Activated CD8-positive, alpha-beta memory T cell treated with anti-CD3 and anti-CD28 coated beads for 1 hour (primary cell): ENCODE measurements at places on chromosomes 3 and 15.
A peak's percentile ranks its signal among the peaks of the same experiment; 100 is the strongest.

DNA sequence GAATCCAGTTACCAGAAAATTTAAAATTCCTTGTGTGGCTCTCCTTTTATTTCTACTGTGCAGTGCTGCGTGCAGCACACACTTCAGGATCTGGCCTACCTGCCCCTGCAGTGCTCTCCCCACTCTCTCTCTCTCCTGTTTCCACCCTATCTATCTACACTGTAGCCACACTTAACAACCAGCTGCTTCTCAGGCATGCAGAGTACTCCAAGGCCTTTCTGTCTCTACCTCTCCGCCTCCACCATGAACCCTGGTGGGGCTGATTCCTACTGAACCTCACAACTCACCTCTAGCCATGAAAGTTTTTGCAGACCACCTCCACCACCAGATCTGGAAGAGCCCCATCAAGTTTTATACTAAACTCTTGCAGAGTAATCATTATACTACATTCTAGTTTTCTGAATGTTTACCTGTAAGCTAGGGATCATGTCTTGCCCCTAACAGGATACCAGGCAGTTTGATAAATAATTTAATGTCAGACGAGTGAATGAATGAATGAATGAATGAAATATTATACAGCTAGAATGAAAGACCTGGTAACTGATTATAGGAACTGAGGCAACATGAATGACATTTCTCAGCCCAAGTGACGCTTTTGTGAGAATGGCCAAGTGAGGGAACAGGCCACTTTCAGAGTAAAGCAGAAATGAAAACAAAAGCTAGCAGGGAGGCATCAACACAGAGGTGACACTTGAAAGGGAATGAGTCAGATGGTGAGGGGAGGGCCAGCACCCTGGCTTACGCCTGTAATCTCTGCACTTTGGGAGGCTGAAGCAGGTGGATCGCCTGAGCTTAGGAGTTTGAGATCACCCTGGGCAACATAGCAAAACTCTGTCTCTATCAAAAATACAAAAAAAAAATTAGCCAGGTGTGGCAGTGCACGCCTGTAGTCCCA, 363.5 kb downstream of the FOXP1 start:
- no peak for DNase-seq

GRCh38 chr3:142663865-142664264, 60.0 kb upstream of the TRPC1 start:
- no peak for DNase-seq

GRCh38 chr3:88988906-88989305, 118.5 kb upstream of the EPHA3 start:
- no peak for DNase-seq

- DNase-seq: no peak
These were observed 28.1 kb downstream of the RPSA start for GRCh38 chr3:39434574-39434973.

- peak; percentile 39 for DNase-seq
These were observed 13.1 kb downstream of the FBXL22 start for GRCh38 chr15:63610209-63610841.

GRCh38 chr15:99155961-99156443, 51.1 kb downstream of the SYNM start:
- DNase-seq: no peak

DNA sequence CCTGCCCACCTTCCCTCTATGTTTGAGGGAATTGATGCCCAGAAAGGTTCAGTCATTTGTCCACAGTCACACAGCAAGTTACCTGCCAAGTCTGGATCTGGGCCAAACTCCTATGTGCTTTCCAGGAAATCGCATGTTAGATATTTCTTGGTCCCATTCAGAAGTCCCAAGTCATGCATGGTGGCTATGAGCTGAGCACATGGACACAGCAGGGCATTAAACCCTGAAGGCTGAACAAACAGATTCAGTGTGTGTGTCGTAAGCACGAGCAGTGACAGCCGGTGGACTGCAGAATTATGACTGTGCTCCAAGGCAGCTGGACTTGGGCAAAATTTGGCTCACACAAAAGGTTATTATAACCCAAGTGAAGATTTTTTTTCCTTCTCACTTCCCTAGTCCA, 11.4 kb upstream of the SLC6A6 start:
- DNase-seq: no peak

GRCh38 chr3:5197022-5197421, 9.5 kb downstream of the EDEM1 start:
- DNase-seq: no peak

- DNase-seq: no peak
These were observed 62.4 kb downstream of the PBRM1 start for GRCh38 chr3:52623234-52623792.

DNA sequence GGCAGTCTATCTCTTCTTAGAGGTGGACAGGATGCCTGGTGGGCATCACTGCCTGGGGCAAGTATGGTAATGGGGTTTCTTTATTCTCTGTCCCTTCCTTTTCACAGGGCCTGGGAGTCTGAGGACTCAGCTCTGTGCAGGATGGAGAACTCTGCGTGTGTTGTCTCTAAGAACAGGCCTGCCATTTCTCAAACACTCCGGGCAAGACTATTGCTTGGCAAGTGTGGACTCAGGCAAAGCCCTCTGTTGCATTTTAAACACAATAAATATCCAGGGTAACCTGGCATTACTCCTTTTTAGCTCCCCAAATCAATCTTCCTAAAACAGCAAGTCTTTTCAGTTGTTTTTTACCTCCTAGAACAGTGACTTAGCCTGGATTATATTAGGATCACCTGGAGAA, 185.1 kb upstream of the ROPN1 start:
- no peak for DNase-seq

DNA sequence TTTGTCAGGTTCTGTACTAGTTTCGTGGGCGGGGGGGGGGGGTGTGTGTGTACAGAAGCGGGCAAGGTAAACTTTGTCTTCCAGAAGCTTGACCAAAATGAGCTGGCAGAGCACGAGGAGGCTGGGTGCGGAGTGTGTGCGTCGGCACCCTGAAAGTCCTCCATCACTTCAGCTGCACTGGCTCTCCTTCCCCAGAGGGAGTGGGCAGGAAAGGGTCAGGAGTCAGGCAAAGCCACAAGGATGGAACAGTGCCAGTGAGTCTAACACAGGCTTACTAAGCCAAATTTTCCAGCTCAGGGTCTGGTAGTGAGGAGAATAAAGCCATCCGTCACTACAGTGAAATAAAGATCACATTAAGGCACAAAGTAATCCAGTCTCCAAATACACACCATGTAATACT, 11.9 kb upstream of the SH3GL3 start:
- DNase-seq: no peak

DNA sequence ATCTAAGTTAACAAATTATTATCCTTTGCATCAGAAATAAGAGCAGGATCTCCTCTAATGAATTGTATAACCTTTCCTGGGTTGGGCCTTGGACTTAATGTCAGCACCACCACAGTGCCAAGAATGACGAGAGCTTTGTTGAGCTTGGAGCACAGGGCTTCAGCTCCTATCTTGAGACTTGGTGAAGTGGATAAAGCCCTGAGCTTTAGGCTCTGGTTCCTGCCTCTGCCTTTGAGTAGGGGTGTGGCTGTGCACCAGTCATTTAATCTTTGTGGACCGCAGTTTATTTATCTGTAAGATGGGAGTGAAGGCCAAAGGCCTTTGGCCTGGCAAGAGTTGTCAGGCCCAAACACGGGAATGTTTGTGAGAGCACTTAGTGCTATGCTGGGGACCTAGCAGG, 162.2 kb downstream of the VGLL4 start:
- DNase-seq: no peak

DNA sequence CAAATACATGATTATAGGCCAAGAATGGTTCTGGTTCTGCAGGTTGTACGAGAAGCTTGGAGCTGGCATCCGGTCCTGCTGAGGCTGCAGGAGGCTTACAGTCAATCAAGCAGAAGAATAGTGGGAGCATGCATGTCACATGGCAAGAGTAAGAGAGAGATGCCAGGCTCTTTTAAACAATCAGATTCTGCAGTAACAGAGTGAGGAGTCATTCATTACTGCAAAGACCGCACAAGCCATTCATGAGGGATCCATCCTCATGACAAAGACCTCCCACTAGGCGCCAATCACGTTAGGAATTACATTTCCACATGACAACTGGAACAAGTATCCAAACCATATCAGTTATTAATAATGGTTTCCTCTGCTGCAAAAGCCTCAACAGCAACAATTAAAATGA, 536.8 kb downstream of the CADM2 start:
- DNase-seq: no peak

- no peak for DNase-seq
These were observed 143.3 kb downstream of the SMAD6 start for GRCh38 chr15:66845266-66845785.

GRCh38 chr3:139105154-139105702, 60.5 kb upstream of the PRR23C start:
- no peak for DNase-seq

DNA sequence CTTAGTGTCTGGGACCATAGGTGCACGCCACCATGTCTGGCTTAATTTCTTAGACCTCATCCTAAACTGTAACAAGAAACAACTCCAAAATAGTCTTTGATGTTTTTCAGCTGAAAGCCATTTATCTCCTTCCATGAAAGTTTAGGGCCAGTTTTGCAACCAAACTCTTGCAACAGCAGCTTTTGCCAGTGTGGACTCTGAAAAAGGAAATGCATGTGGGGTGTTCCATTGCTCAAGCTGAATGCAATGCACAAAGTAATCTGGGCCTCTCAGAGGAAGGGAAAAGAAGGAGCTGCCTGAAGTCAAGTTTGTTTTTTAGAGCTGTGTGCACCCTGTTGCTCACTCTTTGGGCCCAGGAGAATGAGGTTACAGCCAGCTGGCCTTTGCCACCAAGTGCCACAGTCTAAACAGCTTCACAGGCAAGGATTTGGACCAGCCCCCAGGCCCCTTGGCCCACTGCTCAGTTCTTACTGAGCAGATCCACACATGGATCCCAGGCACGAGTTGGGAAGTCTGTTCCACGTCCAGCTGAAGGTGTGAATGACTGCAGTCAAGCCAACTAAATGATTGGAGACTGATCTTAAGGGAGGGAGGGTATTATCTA, 212.3 kb upstream of the LRRFIP2 start:
- DNase-seq: no peak

DNA sequence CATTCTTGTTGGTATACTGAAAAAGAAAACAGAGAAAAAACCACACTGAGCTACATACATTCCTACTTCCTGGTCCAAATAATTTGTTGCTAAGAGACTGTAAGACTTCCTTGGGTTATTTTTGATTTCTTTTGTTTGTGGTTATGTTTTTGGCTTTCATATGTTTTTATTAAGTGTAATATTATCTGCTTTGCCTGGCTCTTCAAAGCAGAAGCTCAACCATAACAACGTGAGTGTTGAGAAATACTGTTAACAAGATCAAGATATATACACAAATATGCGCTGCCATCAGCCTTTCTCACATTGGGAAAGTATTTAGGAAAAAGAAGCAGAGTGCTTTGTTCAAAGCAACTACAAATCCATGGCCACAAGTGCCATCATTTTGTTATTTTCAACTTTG, 556.2 kb upstream of the CBLB start:
- DNase-seq: no peak

DNA sequence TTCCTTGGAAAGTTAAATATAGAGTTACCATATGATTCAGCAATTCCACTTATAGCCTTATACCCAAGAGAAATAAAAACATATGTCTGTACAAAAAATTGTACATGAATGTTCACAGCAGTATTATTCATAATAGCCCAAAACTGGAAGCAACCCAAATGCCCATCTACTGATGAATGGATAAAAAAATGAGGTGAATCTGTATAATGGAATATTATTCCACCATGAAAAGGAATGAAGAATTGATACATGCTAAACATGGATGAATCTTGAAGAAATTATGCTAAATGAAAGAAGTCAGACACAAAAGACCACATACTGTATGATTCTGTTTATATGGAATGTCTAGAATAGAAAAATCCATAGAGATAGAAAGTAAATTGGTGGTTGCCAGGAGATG, 61.4 kb downstream of the TTC23 start:
- DNase-seq: no peak

DNA sequence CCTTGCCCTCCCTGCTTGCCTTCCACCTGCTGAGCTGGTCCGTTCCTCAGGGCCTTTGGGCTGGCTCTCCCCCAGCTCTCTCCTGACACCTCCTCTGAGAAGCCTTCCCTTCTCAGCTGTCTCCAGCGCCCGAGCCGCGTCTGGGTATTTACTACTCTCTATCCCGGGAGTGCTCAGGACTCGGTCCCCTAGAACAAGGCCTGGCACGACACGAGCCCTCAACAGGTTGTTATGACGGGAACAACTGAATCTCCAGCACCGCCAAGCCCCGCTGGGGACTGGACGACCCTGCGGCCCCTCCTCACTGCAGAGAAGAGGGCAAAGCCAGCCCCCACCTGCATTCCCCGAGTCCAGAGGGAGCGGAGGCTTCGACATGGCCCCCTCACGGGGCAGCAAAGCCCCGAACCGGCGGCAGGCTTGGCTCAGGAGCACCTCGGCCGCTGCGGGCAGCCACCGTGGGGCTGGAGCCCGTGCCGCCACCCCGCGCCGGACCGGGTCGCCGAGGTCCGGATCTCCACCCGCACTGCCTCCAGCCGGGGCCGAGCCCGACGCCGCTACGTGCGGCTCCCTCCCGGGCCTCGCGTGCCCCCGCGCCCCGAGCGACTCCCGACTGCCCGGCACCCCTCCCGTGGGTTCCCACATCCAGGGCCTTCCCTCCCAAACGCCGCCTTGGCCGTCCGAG, 792 bp downstream of the TPRA1 start:
- no peak for DNase-seq

- no peak for DNase-seq
These were observed 8.4 kb downstream of the ACOX2 start for GRCh38 chr3:58528629-58529028.

GRCh38 chr15:40084650-40085049, 24.0 kb downstream of the BMF start:
- DNase-seq: no peak

- no peak for DNase-seq
These were observed 133.4 kb downstream of the TPRA1 start for GRCh38 chr3:127457094-127457475.

- DNase-seq: no peak
These were observed 8.5 kb downstream of the MFN1 start for GRCh38 chr3:179355996-179356395.

DNA sequence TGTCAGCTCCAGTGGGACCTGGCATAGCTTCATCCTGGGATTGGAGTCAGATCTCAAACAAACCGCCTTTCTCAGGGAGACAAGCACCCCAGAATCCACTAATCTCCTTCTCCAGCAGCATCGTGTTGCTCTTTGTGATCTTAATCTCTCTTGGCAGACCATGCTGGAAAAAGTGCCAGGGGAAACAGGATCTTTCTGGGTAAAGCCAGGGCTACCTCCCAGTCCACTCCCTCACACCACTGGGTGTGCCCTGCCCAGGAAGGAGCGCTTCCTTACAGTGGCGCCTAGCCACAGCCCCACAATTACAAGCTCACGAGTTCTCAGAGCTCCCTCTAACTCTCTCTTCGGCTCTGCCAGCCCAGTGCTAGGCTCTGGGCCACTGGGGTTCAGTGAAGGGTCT, 32.2 kb downstream of the RPLP1 start:
- no peak for DNase-seq

DNA sequence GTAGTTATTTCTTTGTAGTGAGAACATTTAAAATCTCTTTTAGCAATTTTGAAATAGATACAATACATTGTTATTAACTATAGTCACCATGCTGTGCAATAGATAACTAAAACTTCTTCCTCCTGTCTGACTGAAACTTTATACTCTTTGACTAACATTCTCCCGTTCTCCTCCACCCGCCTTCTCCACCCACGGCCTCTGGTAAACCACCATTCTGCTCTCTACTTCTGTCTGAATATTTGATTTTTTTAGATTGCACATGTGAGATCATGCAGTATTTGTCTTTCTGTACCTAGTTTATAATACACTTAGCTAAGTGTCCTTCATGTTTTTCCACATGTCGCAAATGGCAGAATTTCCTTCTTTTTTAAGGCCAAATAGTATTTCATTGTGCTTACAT, 72.8 kb upstream of the RBM5 start:
- DNase-seq: no peak

- no peak for DNase-seq
These were observed 38.7 kb downstream of the ZBTB38 start for GRCh38 chr3:141407047-141407446.
